ENCODE measurements at places on chromosomes 7 and 10. TPM values are rescaled to one million over a fixed set of nuclear protein-coding genes. Genes with fewer than 3 reads are reported as not detected.

DNA sequence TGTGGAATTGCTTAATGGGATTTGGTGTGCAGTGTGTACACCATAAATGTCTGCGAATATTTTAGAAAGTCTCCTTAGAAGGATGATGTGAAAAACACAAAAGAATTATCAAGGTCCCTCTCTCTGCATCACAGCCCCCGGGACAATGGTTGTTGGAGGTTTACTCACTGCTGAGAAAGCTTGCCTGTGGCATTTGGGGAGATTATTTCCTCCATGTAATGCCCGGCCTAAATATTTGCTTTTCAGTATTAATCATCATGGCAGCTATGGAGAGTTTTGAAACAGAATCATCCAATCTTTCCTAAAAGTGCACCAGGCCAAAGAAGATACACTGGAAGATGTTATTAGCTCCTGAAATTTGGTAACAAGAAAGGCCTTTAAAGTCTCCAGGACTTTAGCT lies 113.8 kb upstream of the ADCY1 start:
- DNase-seq = no peak

DNA sequence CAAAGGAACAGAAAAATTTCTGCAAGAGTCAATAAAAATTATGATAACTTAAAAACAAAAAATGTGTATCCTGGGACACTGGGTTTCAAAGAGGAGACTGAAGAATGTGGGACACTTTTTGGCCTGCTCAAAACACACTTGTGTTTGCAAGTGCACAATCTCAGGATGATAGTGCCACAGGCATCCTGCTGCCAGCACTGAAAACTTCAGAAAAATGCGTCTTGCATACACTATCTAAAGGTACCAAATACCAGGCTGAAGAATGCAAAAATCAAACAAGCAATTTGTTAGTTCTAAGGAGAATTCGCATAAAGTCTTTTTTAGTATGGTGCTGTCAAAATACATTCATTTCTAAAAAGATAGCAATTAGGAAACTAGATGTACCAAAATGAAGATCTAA lies 38.1 kb downstream of the WASL start:
- no peak for DNase-seq

DNA sequence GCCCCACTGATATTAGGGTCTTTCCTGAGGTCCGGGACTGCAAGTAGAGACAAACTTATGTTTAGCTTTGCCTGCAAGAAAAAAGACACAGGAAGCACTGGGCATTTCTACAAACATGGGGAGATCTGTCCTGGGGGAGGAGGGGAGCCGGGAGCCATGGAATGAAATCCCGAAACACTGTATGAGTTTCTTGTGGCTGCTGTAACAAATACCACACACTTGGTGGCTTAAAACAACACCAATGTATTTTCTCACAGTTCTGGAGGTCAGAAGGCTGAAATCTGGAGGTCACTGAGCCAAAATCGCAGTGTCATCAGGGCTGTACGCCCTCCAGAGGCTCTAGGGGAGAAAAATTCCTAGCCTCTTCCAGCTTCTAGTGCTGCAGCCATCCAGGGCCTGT lies 114.0 kb upstream of the CHST15 start:
- DNase-seq = no peak

DNA sequence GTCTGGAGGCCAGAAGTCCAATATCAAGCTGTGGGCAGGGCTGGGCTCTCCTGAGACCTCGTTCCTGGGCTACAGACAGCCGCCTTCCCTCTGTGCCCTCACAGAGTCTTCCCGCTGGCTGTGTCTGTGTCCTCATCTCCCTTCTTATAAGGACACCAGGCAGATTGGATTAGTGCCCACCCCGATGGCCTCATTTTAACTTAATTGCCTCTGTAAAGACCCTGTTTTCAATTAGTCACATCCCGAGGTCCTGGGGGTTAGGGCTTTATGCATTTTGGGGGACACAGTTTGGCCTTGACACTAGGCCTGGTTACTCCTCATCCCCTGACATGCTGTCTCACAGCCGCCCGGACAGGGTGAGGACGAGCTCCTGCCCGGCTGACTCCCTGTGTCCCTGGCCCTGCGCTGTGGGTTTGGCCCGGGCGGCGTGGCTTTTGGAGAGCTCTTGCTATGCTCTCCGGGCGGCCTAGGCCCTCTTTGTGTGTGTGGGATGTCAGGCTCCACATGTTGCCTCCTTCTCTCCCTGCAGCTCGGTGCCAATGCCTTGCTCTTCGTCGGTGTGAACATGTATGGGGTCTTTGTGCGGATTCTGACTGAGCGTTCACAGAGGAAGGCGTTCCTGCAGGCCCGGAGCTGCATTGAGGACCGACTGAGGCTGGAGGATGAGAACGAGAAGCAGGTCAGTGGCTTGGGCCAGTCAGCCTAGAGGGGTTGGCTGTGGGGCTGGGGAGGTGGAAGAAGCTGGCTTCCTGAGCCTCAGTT lies 18.2 kb downstream of the ADCY1 start:
- DNase-seq = no peak

- no peak for DNase-seq
These were observed 1.7 kb downstream of the VDAC2 start for GRCh38 chr10:75212343-75212742.

DNA sequence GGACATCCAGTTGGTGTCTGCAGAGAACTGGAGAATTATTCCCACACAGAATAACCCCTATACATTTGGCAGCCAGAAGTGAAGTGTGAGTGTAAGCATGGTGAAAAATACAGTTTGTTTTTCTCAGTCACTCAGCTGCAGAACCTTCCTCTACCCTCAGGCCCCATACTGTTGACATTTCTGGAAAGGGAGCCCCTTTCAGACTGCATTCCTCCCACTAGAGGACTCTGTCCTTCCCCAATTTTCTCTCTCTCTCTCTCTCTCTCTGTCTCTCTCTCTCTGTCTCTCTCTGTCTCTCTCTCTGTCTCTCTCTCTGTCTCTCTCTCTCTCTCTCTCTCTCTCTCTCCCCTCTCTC lies 86.8 kb upstream of the STEAP1B start:
- no peak for DNase-seq

DNA sequence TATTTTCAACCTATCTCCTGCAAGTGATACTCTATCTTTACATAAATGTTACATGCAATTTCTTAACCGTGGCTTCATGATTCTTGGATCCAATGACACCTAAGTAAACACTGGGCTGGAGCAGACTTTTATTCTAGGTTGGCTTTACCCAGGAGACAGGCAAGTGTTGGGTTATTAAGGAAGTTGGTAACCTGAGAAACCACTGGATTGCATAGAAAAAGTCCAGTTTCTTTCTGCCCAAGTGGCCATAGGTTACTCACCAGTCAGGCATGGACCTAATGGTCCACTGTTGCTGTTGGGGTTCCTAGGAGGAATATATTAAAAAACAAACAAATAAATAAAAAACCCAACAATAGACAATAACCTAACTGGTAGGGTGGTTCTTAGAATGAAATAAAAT lies 112.8 kb downstream of the SEMA3D start:
- DNase-seq = no peak

GRCh38 chr10:7473474-7473873 lies 62.6 kb upstream of the SFMBT2 start:
- no peak for DNase-seq

- no peak for DNase-seq
These were observed 14.5 kb downstream of the VWDE start for GRCh38 chr7:12389089-12389700.

DNA sequence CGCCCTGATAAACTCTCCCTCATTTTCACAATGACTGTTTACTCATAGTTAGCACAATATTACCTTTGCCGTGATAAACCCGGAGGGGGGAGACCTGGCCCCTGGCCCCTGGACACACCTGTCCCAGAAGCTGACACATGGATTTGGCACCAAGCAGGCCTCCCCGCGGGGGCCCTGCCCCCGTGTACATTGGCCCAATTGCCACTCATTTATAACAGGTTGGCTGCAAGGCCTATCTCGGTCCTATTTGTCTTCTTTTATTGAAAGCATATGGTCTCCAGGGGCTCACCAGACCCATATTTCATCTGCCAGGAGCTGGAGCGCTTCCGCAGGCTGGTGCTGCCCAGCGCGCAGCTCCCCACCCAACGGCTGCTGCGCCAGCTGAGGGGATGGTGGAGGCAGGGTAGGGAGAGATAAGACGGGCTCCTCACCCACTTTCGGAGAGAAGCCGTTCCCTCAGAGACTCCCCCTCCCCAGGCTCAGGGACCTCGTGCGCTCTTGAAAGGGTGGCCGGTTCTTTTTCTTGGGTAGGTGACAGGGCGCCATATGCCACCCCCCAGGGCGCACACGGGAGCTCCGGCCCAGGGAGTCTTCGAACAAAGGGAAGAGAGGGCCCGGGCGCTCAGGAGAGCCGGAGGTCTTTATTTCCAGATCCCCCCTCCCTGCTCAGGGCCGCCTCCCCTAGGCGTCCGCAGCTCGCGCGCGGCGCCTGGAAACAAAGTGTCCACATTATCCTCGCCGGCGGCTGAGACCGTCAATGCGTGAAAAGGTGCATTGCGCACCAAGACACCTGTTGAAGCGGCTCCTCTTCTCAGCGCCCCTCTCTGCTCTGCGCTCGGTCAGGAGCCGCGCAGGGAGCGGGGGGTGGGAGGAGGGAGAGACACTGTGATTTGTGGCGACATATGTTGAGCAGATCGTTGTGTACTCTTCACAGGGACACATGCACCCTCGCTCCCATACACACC lies 4.3 kb upstream of the NEUROG3 start:
- DNase-seq = no peak

GRCh38 chr7:81993186-81993585 lies 223.3 kb upstream of the HGF start:
- DNase-seq = no peak

GRCh38 chr10:131181456-131181855 lies 130.1 kb downstream of the TCERG1L start:
- no peak for DNase-seq

DNA sequence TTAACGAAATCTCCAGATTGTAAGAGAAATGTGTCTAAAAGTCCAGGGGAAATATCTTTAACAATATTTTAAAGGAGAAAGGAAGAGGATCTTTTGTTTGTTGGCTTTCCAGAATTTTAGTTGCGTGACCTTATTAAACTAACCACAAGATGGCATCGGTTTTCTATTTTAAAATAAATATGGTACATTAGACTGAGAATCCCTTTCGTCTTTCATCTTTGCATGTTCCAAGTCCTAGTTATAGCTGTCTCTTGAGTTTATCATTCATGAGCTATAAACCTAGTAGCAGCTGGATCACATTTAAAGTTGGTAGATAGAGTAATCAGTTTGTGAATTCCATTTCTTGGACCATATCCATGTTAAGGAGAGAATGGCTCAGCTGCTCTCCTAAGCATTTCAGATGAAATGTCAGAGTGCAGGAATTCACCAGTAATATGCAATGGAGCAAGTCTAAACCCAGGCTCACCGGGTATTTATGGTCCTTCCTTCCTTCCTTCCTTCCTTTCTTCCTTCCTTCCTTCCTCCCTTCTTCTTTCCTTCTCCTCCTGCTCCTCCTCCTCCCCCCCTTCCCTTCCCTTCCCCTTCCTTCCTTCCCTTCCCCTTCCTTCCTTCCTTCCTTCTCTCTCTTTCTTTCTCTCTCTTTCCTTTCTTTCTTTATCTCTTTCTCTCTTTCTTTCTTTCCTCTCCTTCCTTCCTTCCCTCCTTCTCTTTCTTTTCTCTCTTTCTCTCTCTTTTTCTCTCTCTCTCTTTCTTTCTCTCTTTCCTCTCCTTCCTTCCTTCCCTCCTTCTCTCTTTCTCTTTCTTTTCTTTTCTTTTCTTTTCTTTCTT lies 57.8 kb upstream of the RAB18 start:
- no peak for DNase-seq

DNA sequence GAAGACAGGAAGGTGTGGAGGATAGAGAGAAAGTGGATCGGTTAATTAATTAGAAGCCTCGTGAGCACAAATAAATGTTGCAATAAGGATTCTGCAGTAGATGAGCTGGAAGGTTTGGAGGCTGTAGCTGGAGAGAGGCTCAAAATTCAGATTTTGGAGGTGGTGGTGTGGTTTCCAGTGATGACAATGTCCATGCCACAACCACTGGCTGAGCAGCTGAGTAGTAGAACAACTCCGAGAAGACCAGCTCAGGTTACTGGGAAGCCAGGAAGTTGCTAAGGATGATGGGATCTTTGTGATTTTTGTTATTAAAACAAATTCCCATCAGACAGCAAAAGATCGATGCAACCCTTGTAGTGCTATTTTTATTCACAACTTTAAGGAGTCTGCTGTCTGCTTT lies 7.7 kb downstream of the SLC26A4 start:
- DNase-seq = no peak

DNA sequence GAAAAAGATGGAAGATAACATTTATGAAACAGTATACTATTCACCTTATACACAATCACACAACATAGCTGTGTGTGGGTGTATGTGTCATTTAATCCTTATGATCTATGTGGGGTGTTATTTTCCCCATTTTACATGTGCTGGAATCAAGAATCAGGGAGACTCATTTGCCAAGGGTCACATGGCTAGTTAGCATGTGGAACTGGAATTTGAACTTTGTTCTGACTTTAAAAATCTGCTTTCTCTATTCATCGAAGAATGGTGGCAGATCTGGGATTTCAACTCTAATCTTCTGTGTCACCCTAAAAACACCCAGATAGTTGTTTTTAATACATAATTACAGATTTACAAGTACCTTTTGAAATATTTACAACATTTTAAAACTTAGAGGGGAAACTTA lies 65.2 kb downstream of the ADAM22 start:
- no peak for DNase-seq

DNA sequence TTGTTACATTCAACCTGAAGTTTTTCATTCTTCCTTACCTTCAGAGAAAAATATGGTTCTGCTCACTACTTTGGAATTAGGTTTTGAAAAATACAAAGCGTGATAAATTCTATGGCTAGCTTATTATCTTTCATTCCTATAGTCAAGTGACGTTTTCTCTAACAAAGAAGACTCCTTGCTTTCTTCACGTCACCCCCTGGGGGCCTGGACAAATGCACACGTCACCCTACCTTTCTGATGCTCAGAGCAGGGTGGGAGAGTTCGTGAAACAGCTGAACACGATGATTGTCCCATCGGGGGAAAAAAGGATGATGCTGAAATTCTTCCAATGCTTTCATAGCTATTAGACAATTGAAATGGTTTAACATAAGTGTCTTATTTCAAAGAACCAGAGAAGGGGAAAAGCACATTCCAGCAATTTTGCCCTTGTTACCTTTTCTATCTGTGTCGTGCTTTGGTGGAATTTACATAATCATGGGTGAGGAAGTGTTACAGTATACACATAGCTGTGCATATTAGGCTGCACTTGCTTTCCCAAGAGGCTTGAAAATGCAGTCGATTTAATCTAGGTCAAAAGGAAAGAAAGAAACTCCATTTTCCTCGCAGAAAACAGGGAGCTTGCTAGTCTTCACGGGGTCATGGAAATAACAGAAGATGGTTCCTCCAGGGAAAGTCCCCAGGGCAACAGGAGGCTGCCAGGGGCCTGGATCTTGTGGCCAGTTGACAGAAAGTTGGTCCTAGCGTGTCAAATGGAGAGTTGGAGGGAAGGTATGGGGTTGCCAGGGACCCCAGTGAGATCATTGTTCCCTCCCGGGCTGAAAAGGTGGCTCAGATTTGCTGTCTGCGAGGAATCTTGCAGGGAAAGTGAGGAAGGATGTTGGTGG lies 189.2 kb downstream of the CELF2 start:
- no peak for DNase-seq

- DNase-seq = no peak
These were observed 155.1 kb upstream of the FZD8 start for GRCh38 chr10:35797187-35797586.

The ATOH7 gene
- polyA plus RNA-seq = 1.5 TPM

The PTPRE gene
- polyA plus RNA-seq = 7.5 TPM

The POMZP3 gene
- polyA plus RNA-seq = 18.7 TPM

The BLNK gene
- polyA plus RNA-seq = 44.7 TPM
